Astrocyte of the hippocampus (primary cell): ENCODE measurements at places on chromosomes 11 and 22.

DNA sequence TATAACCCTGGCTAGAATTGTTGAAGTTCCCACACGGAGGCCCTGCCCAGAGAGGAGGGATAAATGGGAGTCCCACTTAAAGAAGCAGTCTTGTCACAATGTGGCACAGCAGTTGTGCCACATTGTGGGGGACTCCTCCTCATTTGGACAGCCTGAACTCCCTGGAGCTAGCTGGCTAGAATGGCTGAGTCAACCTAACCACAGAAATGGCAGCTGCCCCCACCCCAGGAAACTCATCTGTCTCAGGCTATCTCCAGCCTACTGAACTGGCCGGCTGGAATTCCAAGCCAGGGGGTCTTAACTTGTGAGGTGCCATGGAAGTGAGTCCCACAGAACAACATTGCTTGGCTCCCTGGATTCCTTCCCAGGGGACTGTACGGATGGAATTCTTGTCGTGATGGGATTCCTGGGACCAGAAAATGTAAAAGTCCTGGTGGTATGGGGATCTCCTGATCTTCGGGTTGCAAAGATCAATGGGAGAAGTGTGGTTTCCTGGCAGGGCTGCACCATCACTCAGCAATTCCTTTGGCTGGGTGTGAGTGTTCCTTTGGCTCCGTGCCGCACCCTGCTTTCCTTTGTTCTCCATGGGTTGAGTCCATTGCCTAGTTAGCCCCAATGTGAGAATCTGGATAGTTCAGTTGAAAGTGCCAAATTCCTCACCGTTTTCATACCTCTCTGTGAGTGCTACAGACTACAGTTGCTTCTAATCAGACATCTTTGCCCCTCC is 791.2 kb upstream of the FAT3 start:
- peak; percentile 11 for DNase-seq

DNA sequence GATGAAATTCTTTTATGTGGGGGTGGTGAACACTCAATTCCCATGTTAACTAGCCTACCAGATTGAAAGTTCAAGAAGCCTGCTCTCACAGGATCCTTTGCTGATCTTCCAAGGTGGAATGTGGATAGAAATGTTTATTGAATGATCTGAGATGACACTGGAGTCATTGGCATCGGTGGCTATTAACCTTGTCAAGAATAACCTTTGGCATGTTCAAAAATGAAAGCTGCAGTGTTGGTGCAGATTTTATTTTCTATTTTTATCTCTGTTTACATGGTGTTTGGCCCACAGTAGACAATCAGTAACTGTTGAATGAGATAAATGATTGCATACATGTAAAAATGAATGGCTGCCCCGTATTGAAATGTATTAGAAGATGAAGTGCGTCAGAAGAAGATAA is 19.0 kb downstream of the MCAM start:
- no peak for DNase-seq

GRCh38 chr11:1112351-1113191 is 37.9 kb downstream of the MUC2 start:
- no peak for DNase-seq

GRCh38 chr11:17354601-17354991 is 3.0 kb downstream of the NCR3LG1 start:
- DNase-seq = peak; percentile 79

GRCh38 chr11:126332221-126332711 is 23.2 kb upstream of the ST3GAL4 start:
- peak; percentile 70 for DNase-seq

DNA sequence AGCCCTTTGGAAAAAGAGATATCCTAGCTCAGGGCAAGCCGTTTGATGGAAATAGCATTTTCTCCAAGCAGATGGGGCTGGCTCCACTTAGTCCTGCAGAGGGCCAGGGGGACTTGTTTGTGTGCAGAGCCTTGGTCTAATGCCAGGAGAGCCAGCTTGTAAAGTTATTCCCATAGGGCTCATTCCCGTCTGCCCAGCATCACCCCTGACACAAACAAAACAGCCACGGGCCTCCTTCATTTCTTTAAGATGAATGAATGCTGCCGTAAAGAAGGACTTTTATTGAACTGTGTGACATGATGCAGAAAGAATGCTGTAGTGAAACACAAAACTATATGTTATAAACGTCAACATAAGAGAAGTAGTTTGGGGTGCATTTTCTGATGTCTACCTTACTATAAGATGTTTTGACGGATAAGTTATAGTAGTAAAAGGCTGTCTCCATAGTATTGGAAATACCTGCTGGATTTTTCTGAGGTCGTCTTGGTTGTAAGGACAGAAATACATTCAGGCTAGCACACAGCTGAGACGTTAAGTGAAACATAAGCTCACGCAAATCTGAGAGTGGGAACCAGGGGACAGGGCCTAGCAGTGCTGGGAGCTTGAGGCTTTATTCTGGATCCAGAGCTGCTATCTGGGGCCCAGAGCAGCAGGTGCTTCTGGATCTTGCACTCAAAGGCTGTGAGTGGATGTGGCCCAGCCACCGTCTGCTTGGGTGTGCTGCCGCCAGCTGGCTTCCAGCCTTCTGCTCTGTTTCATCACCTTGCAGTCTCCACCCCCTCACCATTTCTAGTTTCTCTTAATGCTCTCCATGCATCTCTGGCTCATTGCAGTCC is 53.3 kb downstream of the NCAM1 start:
- peak; percentile 35 for DNase-seq

GRCh38 chr11:122405547-122406341 is 249.8 kb upstream of the UBASH3B start:
- DNase-seq = no peak

GRCh38 chr11:13595166-13595565 is 73.3 kb upstream of the FAR1 start:
- DNase-seq = peak; percentile 59

DNA sequence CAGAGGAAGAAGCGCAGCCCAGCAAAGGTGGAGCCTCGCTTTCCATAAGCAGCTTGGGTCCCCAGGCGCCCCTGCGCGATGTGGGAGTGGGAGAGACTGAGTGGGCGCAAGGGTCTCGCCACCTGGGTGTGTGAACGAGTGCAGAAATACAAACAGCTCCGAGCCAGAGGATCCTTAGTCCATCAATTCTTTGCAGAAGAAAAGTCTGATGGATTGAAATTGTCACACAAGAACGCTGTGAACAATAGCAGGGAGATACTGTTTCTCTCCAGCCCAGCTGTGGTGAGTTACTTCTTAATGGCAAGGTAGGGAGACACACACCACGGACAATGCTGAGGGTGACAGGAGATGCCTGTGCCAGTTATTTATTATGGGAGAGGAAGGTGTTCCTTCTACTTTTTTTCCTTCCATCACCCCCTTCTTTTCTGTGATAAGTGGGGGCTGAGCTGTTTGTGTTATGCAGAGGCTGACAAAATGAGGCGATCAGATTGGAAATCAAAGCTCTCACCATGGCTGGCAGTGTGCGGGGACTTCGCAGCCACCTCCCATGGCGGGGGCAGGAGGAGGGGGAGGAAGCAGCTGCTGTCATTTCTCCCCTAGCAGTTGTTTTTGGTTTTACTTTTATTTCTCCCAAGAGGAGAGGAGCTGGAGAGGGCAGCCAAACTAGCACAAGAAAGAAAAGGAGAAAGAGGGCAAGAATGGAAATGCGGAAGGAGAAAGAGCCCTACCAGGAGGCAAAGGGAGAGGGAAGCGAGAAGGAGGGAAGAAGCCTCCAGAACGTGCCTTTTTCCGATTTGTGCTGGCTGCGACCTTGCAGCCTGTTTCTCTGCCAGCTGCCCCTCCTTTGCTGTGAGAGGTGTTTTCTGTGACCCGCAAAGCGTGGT is 755.8 kb downstream of the NTM start:
- peak; percentile 54 for DNase-seq

DNA sequence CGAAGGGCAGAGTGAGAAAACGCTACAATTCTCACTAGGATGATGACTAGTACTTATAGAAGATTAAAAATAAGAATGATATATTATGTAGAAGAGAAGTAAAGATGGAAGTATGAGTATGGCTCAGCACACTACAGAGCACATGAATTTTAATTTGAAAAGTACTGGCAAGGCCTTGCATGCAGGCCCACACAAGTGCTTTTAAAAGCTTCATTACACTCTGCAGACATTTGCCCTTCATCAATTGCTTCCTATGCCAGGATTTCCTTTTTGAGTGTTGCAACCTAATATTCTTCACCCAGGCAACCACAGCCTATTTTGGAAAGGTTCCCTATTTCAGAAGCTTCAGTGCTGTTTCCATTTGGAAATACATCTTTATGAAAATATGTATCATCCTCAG is 81.1 kb downstream of the LARGE2 start:
- no peak for DNase-seq

DNA sequence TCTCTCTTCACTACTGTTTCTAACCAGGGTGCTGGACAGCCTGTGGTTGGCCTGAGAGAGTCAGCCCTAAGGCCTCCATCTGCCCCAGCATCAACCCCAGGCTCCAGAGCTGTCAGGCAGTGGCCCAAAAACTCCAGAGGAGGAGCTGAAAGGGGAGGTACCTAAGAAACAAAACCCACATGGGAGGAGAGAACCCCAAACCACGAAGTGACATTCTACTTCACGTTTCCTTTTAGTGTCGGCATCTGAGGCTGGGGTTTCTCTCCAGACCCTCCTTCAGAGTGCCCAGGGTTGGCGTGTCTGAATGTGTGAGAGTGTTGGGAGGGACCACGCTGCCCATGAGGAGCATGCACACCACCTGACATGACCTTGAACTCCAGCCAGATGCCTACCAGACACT is 69.8 kb upstream of the NNMT start:
- DNase-seq = no peak

GRCh38 chr22:42773167-42773566 is 52.5 kb upstream of the A4GALT start:
- DNase-seq = no peak

- peak; percentile 76 for DNase-seq
These were observed 9.1 kb downstream of the BACE1-AS start for GRCh38 chr11:117300283-117300663.

DNA sequence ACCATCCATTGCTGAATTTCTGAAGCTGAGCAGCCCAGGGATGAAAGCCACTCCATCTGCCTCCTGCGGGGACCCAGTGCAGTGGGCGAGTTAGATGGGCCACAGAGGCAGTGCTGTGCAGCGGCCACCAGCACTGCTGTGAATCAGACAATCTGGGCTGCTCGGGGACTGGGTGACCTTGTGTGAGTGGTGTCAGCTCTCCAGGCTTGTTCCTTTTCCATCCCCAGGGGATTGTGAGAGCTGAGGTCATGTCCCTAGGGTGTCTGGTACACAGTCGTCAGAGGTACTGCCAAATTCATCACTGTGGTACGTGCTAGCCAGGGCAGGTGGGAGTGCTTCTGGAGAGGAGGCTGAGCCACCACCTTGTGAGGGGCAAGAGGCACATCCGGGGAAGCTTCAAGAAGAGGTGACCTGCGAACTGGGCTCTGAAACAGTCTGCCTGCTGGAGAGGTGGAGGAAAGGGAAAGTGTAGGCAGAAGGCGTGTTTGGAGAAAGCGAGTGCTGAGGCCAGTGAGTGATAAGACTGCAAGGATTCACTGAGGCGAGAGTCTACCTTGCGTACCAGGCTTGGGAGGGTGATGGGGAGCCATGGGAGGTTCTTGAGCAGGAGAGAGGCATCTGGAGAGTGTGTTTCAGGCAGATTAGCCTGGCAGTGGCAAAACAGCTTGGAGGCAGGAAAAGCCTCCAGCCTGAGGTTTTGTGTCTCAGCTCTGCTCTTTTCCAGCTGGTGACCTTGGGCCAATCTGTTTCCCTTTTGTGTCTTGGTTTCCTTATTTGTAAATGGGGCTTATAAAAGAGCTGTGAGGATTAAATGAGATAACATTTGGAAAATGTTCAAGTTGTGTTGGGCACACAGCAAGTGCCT is 22.7 kb downstream of the CACNA1I start:
- peak; percentile 20 for DNase-seq

GRCh38 chr11:71388637-71389235 is 59.5 kb downstream of the DHCR7 start:
- DNase-seq = no peak

DNA sequence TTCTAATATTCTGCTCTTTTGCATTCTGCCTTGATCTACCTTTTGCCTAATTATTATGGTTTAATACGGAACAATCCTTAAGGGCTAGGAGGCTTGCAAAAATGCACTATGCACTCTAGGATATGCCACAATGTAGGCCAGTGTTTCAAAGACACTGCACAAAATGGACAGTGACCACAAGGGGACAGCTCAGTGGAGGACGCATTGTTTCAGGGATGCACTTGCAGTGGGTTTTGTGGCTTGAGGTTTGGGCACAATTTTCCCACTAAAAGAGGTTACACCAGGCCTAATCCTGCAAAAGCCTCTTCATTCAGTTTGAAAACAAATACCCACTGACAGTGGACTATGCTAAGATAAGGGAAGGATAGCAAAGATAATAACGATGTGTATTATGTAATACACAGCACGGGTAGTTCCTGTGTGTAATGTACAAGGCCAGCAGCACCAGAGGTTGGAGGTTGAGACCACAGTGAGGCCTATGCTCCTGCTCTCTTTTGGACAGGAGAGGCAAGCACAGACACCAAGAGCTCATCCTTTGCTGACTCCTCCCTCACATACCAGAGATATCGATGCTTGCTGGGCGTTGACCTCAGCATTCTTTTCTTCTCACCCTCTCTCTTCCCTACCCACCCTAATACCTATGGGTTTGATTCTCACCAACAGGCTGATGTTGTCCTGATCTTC is 12.7 kb downstream of the MAP6 start:
- DNase-seq = peak; percentile 22

DNA sequence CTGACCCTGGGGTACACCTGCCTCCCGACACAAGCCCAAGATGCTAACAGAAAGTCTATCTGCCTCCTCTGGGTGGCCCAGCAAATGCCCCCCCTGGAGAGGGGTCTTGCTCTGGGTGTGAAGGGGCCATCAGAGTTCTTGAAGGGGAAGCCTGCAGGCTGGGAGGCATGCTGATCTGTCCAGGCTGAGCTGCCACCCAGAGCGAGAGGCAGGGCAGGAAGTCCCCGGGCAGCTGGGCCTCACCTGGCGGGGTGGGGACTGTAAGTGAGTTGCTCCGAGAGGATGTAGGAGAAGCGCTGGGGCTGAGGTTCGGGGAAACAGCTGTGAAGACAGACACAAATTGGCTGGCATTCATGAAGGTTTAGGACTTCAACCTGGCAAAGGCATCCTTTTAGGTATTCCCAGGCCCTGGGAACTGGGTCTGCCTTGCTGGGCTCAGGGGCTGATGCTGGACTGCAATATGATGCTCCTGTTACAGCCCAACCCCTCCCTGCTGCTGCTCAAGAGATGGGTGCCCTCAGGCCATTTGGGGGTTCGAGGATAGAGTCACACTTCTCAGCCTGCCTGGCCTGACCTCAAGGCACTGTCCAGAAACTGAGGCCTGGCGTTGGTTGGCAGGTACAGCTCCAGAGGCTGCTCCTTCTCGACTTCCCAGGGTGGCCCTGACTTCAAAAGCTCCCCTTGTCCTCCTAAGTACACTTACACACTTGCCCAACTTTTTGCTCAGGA is 60.2 kb upstream of the LYVE1 start:
- DNase-seq = no peak
